ENCODE measurements at places on chromosomes 2 and 18. TPM values are rescaled to one million over a fixed set of nuclear protein-coding genes. Genes with fewer than 3 reads are reported as not detected.

AFF3 gene
- 7.2 TPM for total RNA-seq

ATG9A gene
- total RNA-seq = 40.0 TPM

IHH gene
- not detected for total RNA-seq

PCARE gene
- total RNA-seq = 0.30 TPM

ERFE gene
- not detected for total RNA-seq

SERPINB10 gene
- total RNA-seq = not detected

LBX2 gene
- 0.20 TPM for total RNA-seq

NT5DC4 gene
- not detected for total RNA-seq

RNF144A gene
- 33.7 TPM for total RNA-seq

ADAM23 gene
- total RNA-seq = 2.7 TPM

ZC3H8 gene
- 3.7 TPM for total RNA-seq

SCN7A gene
- total RNA-seq = 128 TPM

HOXD10 gene
- 2.1 TPM for total RNA-seq

B3GNT7 gene
- total RNA-seq = 3.3 TPM

RNU2-63P gene
- total RNA-seq = not detected

ARHGAP28 gene
- total RNA-seq = 6.6 TPM

ECEL1 gene
- total RNA-seq = 7.3 TPM

UGT1A3 gene
- not detected for total RNA-seq

OLA1 gene
- 32.0 TPM for total RNA-seq

LNPK gene
- total RNA-seq = 17.4 TPM

RAB17 gene
- total RNA-seq = not detected

MYO5B gene
- total RNA-seq = 6.3 TPM

DCDC2C gene
- total RNA-seq = 2.9 TPM

OTX1 gene
- total RNA-seq = not detected

SPATA3 gene
- not detected for total RNA-seq

SAG gene
- total RNA-seq = not detected

GPAT2 gene
- total RNA-seq = 5.7 TPM

SCLY gene
- 13.6 TPM for total RNA-seq

FAM161A gene
- total RNA-seq = 2.8 TPM

MAP2 gene
- 31.7 TPM for total RNA-seq

REG3A gene
- total RNA-seq = not detected

SOWAHC gene
- 24.9 TPM for total RNA-seq

RIT2 gene
- total RNA-seq = not detected

WNT10A gene
- 1.3 TPM for total RNA-seq

MC4R gene
- total RNA-seq = not detected

SLC5A7 gene
- not detected for total RNA-seq

SNRPD1 gene
- 12.6 TPM for total RNA-seq

RPRM gene
- not detected for total RNA-seq

RAB27B gene
- total RNA-seq = not detected

NAB1 gene
- 84.3 TPM for total RNA-seq

PID1 gene
- total RNA-seq = 48.6 TPM

UGT1A8 gene
- not detected for total RNA-seq

INPP5D gene
- 40.4 TPM for total RNA-seq

NUP35 gene
- 8.7 TPM for total RNA-seq

AGPS gene
- total RNA-seq = 47.9 TPM

GAL3ST2 gene
- 0.21 TPM for total RNA-seq

CRYBA2 gene
- not detected for total RNA-seq
